Activated T-helper 1 cell treated with anti-CD3 and anti-CD28 coated beads, Interleukin-2, amount 50 U/mL, for 16 hours (primary cell): ENCODE measurements at places on chromosomes 7 and 10.

DNA sequence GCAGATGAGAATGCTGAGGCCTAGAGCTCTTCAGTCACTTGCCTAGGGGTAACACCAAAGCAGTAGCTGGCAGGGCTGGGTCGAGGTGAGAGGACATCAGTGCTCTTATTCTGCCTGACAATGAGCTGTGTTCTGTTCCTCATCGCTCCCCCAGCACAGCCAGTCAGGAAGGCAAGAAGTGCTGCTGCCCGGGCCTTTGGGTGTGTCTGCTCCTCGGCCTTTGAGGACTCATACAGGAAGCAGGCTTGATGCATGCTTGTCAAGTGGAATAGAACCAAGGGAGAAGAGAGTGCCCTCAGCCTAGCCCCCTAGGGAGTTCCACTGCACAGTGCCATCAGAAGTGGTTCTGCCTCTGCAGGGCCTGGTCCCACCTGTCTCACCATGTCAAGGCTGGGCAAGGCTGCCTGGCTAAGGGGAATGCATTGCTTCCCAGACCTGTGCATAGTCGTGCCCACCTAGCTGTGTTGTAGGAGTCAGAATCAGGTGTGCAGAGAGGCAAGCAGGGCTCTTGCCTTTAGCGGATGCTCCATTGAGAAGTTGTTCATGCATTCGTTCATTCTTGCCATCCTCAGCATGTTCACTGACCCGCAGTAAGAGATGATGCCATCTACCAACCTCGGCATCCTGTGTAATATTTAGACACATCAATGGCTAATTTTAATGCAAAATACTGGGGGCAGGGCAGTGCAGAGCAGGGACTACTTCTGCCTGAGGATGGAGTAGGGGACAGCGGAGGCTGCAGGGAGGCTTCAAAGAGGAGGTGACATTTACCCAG lies 156.6 kb downstream of the RPS24 start:
- no peak for DNase-seq

DNA sequence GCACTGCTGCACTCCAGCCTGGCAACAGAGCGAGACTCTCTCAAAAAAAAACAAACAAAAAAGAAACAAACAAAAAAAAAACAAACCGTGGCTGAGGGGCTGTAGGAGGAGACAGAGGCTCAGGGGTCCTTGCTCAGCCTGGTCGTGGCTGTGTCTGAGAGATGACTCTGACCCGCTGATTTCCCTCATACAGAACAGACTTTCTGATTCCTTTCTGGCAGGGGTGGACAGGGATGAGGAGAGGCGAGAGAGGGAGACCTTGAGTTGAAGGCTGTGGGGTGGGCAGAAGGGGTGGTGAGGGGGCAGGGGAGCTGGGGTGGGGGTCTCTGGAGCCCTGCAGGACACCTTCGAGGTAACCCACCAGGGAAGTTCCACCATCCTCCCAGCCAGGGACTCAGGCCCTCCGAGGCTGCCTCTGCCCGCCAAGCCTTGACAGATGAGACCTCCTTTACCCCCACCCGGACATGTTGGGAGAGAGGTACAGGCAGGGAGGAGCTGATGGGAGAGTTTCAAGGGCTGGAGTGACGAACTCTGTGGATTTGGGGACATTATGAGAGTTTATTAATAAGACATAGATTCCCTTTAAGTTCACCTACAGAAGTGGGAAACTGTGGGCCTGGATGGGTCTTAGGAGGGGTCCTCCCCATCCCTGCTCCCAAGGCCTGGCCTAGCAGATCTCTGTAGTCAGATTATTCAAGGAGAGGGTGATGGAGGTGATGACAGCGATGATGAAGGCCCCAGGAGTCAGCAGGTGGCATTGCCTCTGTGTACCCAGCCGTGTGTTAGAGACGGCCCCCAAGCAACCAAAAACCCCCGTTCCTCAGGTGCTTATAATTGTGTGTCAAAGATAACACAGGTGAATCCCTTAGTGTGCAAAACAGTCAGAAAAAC lies 2.0 kb downstream of the MUC12 start:
- DNase-seq = no peak

DNA sequence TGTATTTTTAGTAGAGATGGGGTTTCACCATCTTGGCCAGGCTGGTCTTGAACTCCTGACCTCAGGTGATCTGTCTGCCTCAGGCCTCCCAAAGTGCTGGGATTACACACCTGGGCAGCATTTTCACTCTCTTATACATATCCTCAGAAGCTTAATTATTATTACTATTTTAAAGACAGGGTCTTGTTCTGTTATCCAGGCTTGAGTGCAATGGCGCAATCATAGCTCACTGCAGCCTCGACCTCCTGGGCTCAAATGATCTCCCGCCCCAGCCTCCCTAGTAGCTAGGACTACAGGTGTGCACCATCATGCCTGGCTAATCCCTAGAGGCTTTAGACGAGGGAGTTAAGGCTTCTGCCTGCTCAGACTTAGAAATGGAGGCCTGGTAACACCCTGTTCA lies 26.3 kb downstream of the UNC5B start:
- DNase-seq = no peak

GRCh38 chr10:1615186-1615954 lies 122.0 kb downstream of the ADARB2 start:
- DNase-seq = no peak

DNA sequence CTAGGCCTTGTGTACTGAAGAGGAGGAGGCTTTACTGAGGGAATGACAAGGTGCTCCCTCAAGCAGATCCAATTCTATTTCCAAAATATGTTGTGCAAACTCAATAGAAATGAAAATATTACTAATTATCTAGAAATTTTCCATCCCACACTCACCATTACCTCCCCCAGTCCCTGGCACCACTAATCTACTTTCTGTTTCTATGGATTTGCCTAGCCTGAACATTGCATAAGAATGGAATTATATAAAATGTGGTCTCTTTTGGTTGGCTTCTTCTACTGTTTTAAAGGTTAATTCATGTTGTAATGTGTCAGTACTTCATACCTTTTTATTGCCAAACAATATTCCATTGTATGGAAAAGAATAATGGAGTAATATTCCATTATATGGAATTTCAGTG lies 18.7 kb upstream of the NUB1 start:
- DNase-seq = no peak

DNA sequence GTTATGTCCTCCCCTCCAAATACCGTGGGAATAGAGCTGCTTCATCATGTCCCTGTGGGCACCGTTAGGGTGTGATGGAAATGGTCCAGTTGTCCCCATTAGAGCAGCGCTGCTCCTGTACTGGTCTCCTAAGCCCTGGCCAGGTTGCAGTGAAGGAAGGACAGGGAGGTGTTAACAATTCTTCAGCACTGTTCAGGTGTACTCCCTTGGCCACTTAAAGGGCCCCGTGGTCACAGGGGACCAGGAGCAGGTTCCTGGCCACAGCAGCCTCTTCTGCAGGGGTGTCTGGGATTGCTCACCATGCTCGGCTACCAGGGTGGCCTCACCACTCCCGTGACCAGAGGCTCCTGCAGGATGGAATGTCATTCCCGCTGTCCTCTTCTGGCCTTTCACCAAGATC lies 65.8 kb downstream of the MINDY4 start:
- no peak for DNase-seq

GRCh38 chr7:112266595-112267270 lies 60.2 kb downstream of the ZNF277 start:
- DNase-seq = no peak

DNA sequence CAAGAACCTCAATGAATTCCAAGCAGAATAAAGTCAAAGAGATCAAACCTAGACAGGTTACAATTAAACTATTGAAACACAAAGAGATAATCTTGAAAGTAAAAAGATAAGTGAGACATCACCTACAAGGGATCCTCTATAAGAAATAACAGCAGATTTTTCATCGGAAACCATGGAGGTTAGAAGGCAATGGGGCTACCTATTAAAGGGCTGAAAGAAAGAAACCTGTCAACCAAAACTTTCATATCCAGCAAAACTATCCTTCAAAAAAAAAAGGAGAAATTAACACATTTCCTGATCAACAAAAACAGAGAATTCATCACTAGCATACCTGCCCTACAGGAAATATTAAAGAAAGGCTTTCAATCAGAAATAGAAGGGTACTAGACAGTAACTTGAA lies 244.9 kb downstream of the ARHGAP12 start:
- DNase-seq = no peak

DNA sequence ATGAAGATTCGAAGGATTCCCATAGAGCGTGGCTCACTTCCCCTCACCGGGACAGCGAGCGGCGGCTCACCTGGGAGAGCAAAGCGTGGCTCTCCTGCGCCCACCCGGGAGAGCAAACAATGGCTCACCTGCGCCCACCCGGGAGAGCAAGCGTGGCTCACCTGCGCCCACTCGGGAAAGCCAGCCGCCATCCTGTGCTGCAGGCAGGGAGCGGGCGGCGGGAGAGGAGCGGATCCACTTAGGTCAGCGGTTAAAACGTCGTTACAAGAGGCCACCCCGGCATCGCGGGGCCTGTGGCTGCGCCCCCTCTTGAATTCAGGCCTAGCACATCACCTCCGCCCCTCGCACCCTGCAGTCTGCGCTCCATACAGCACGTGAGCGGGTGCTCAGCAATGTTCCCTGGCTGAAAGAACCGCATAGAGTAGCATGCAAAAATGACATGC lies 461 bp upstream of the FIGNL1 start:
- no peak for DNase-seq

DNA sequence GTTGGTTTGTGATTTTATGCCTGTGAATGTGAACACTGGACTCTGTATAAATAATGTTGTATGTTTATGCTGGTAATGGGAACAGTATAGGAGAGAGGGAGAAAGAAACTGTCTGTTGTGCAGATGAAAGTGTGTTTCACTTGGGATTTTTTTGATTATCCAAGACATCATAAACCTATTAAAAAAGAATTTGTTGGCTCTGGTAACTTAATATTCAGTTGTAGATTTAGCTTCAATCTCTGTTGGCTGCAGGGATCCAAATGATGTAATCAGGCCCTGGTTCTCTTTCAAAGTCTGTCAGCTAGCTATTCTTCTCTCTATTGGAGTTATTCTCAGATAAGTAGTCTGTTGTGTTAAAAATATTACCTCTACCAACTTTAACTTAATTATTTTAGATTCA lies 168.8 kb upstream of the RHOBTB1 start:
- DNase-seq = no peak
